ENCODE measurements at places on chromosomes 2 and 18.

- DNase-seq: no peak
Measured at GRCh38 chr2:177822941-177823340, 249.6 kb downstream of the PDE11A start.

GRCh38 chr18:28075501-28075900, 101.4 kb downstream of the CDH2 start:
- DNase-seq: peak; percentile 34

DNA sequence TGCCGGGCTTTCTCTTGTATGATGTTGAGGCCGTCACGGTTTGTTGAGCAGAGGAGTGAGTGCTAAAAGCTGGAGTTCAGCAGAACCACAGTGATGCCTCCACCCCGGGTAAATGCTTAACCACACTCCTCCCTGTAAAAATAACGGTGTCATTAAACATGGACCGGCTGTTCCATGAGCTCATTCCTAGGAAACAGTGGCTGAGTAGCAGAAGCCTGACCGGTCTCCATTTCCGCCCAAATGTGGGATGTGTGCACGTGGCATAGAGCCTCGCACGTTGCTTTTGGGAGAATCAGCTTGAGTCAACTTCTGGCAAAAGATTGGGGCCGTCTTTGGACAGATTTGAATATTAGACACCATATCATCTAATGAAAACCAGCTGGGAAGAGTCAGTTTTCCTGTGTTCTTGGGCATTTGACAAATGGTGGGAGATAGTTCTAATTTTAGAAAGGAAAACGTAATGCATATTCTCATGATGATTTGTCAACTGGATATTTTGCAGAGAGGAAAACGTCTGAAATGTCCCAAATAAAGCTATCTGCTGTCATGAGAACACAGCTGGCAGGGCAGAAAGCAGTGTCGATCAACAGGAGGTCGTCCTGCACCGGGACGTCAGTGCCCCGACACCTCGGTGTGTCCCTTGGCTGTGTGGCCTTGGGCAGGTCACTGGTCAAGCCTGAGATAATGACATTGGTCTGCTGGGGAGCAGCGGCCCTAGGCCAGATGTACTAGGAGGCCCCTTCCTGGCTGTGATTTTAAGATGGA, 42.4 kb downstream of the LRRFIP1 start:
- no peak for DNase-seq

- DNase-seq: no peak
Measured at GRCh38 chr2:40700231-40700954, 248.5 kb upstream of the SLC8A1 start.

DNA sequence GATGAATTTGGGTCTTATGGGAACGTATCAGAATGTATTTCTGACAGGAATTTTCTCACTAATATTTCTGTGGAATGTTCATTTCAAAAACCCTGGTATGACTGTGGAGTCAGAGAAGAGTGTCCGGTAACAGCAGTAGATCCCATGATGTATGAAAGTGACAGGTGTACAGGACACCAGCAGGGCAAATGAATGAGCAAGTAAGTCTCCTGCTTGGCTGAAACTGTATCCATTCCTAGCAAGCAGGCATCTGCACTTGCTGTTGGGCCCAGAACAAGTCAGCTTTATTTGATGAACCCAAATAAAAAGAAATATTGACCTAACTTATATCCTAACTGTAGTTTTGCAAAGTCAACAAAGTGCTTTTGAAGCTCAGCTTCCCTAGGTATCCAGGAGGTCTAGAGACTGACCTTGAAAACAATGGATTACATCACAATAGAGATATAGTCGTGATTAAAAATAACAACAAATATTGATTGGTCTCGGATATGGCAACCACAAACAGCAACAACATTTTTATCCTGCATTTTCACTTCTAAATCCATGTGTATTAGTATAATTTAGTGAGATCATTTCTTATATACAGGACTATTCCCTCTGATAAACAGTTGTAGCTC, 37.6 kb downstream of the NXPH2 start:
- DNase-seq: no peak

- peak; percentile 3 for DNase-seq
Measured at GRCh38 chr18:5207471-5208150, 10.6 kb upstream of the AKAIN1 start.

DNA sequence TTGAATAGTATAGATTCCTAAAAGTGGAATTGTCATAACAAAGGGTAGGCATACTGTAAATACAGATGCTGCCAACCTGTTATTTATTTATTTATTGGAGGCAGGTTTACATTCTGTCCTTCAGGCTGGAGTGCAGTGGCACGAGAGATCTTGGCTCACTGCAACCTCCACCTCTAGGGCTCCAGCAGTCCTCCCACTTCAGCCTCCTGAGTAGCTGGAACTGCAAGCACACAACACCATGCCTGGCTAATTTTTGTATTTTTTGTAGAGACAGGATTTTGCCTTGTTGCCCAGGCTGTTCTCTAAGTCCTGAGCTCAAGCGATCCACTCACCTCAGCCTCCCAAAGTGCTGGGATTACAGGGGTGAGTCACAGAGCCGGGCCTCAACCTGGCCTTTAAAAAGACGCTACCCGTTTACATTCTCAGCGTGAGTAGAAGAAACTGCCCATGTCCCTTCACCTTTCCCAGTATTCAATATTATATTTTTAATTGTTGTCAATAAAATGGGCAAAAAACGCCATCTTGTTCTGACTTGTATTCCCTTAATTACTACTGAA, 3.0 kb upstream of the ROCK2 start:
- no peak for DNase-seq

- DNase-seq: no peak
Measured at GRCh38 chr2:181991171-181991885, 5.7 kb downstream of the PPP1R1C start.

DNA sequence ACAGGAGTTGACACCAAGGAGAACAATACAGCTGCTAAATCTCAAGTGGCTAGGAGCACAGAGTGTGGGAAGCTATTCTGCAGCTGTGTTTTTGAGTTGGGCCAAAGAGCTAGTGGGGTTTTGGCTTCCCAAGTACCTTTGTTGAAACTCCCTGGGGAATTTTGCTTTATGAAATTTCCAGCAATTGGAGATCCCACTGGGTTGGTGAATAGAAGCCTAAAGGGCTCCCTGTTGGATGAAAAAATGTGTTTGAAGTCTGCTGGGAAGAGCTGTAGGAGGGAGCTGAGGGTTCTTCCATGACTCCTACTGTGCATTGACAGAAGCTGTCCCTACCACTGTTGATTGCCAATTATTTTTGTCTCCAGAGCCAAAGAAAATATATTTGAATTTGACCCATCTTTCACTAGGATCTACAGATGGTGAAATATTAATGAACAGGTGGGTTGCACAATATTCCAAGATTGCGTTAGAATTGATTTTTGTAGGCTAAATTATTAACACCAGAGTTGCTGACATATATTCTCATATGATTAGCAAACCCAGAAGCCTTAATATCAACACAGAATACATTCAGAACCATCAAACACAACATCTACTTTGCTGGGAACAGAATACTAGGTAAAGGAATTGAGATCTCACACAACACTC, 95.4 kb upstream of the CYP1B1 start:
- no peak for DNase-seq
